Tongue (tissue), 3 donors: ENCODE measurements at places on chromosomes 1 and 21.

DNA sequence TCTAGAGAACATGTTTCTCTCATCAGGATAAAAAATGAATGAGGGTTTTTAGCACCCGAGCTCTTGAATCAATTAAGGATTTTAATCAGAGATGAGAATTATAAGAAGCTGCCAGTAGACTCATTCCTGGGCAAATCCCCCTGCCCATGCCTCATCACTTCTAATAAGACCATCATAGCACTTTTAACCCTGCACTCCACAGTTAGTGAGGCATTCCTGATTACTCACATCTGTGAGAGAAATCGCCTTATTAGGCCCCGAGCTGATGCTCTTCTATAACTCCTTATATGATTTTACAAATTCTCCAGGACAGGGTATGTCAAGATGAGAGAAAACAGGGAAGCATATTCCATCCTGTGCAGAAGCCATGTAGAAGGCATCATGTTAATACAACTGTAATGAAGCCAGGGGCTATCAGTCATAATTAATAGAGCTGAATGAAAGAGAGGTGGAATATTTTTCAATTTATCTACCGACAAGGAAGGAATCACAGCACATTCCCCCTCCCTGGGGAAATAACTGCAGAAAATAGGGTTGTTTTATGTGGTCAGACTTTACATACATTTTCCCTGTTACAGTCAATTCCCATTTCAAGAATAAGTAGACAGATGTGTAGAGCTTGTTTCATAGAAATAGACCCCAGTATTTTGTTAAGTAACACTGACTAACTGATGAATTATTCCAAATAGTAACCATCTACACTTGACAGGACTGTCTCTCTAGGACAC is 272.7 kb downstream of the HHIPL2 start:
- DNase-seq: no peak

DNA sequence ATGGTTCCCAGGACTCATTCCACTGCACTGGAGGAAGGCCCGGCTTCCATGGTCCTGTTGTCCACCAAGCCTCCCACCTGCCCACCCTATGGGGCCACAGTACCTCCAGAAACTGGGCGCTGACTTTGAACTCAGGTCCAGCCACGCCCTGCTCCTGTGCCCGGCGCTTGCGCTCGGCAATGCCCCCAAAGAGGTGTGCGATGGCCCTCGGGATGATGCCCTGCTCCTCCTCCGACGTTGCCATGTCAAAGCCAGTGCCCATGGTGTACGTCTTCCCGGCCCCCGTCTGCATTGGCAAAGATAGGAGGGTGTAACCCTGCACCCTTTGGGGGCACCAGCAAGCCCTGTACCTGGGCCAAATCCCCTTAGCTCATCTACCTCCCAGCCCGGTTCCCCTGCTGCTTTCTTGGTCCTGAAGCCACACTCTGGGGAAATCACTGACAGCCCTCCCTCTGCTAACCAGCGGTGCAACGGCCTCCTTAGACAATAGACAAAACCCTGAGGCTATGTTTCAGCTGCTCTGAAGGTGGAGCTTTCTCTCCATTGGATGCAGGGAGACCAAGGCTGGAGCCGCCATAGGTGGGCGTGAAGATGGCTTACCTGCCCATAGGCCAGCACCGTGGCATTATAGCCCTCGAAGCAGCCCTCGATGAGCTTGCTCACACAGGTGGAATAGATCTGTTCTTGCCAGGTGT is 14.7 kb downstream of the KIF21B start:
- DNase-seq: no peak

DNA sequence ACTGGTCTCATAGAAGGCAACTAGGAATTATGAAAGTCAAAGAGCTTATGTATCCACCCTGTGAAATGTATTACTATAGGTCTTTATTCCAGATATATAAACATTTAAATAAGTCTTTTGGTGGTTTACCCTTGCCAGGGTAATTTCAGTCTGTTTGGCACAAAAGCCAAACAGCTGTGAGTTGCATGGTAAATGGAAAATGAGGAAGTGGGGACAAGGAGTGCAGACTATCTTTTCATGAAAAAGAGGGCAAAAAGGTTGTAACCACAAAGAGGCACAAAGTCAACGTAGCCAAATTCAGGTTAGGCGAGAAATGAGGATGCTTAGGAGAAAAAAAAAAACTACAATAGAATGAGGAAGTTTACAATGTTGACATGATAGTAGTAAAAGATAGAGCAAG is 492.3 kb upstream of the PRMT6 start:
- DNase-seq: no peak

DNA sequence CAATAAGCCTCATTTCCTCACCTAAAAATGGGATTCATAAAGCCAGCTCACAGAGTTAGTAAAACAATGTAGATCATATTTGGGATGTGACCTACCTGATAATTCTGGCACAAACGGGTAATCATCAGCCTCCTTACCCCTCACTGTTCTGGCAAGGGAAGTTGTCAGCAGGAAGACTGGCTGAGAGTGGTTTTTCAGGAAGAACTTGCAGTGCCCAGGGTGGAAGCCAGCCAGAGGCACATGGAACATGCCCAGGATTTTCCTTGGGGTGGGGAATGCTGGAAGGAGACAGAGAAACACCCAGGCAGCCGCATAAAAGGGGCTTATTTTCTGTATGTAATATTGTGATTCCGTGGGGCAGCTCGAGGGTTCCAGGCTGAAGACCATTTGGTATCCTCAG is 7.7 kb upstream of the SLC5A9 start:
- peak; percentile 26 for DNase-seq

- DNase-seq: peak; percentile 60
These were observed 35.3 kb upstream of the TENT5B start for GRCh38 chr1:27047914-27048313.

DNA sequence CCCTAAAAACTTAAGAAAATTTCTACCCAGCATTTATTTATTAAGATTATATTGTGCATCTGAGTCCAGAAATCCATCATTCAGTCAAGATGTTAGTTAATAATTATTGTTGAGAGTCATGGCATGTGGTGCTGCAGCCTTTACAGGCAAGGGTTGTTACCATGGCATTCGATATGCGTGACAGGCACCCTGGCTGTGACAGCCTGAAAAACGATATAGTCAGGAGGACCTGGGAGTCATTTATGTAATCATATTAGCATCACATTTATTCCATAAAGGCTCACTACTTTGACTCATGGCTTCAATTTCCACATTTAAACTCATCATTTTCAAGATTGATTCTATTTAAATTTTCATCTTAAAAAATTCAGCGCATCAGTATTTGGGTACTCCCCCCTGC is 68.0 kb downstream of the CACHD1 start:
- no peak for DNase-seq

DNA sequence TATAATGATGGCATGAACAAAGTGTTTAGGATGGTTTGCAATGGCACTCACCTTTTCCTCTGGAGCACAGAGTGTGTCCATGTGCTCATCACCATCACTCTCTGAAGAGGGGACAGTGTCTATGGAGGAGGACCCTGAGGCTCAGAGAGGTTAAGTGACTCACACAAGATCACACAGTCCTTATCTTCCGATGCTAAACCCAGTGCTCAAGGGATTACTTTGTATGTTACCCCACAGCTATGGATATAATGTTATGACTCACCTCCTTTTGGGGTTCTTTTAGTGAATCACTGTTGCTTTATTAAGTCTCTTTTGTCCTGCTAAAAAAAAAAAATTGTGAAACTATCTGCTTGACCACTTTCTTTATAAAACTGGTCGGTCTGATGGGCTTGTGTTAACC is 67.6 kb downstream of the TENT5C start:
- DNase-seq: no peak

GRCh38 chr21:25901330-25901979 is 166.7 kb downstream of the GABPA start:
- no peak for DNase-seq
